ENCODE measurements at places on chromosomes 12 and 14.

GRCh38 chr12:8045952-8046944, 13.7 kb downstream of the FOXJ2 start:
- peak; percentile 72 for DNase-seq

DNA sequence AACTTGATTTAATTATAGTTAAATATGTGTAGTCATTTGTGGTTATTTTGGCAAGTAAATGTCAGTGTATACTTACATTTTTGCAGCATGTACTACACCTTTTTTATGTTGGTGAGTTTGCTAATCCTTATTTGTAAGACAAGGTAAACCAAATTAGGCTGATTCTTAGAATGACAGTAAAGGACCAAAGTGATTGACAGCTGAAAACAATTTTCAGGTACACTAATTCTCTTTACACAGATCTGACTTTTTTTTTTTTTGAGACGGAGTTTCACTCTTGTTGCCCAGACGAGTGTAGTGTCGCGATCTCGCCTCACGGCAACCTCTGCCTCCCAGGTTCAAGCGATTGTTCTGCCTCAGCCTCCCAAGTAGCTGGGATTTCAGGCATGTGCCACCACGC, 8.4 kb downstream of the SLC25A3 start:
- DNase-seq = no peak

DNA sequence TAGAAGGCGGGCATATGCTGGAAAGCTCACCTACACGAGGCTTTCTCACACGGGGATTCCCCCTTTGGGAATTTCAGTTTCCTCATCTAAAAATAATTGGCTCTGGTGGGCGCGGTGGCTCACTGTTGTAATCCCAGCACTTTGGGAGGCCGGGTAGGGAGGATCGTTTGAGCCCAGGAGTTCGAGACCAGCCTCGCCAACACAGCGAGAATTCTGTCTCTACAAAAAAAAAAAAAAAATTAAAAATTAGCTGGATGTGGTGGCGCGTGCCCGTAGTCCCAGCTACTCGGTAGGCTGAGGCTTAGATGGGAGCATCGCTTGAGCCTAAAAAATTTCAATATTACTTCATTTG, 400 bp upstream of the NDUFA12 start:
- DNase-seq = no peak

DNA sequence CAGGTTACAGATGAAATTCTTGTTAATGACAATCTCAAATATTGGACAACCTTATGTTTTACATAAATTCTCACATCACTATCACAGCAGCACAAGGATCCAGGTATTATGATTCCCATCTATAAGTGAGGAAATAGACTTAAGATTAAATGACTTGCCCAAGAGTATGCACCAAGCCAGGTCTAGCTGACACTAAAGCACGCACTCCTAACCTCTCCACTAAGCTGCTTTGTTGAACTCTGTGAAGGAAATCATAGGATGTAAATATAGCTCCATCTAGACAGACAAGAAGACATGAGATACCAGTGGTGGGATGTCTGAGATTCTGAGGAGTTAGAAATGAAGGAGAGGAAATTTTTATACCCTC, 87.9 kb downstream of the PHLDA1 start:
- no peak for DNase-seq

DNA sequence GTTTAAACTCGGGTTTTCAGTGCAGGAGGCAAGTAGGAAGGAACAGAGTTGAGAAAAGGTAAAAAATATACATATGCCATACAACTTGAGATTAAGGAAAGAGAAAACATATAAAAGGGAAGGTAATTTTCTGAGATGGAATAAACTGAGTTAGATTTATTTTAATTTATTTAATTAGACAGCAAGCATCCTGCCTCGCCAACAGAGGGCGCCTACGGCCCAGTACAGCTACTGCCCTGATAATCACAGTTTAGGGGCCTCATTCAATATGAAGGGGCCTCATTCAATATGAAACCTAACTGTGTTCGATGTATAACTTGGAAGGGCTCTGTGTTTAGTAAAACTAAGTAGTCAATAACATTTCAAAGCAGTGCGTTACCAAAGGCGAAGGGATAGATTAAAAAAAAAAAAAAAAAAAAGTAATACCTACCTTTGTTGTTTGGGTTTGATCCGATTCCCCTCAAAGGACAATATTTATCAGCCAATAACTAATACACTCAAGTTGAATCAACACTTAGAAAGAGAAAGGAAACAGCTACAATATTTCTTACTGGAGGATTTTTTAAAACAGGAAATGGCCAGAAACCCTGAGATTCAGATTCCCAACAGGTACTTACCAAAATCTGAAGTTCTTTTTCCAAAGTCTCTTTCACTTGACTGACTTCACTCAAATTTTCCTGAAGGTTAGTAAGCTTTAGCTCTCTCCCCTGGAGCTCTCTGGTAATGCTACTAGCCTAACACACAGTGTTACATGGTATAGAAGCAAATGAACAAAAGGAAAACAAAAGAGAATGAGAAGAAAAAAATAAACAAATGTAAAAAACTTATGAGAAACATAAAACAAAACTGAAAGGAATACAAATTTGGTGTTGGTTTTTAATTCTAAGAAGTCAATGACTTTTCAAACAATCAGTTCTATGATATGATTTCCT, 70.0 kb upstream of the VPS33A start:
- peak; percentile 13 for DNase-seq

- DNase-seq = peak; percentile 33
Observed at GRCh38 chr12:122356192-122356635, 66.3 kb downstream of the CLIP1 start.

DNA sequence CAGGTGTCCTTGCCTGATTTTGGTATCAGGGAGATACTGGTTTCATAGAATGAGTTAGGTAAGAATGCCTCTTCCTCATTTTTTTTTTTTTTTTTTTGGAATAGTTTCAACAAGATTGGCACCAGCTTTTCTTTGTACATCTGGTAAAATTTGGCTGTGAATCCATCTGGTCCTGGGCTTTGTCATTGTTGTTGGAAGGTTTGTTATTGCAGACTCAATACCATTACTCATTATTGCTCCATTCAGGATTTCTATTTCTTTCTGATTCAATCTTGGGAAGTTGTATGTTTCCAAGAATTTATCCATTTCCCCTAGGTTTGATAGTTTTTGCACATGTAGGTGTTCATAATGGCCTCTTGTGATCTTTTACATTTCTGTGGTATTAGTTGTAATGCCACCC, 126.0 kb upstream of the KITLG start:
- DNase-seq = no peak

DNA sequence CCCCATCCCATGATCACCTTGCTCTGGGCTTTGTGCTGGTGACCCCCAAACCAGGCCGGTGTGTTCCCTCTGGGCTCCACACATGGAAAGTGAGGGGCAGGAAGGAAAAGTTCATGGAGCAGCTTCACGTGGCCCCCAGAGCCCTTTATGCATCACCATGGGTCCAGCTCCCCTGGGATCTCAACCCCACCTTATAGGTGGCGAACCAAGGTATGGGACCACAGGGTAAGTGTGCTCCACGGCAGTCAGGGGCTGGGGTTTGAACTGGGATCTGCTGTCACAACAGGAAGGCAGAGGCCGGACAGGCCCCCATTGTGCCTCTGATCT, 7.4 kb upstream of the BEGAIN start:
- no peak for DNase-seq

- DNase-seq = no peak
Observed at GRCh38 chr12:26255893-26256645, 60.7 kb downstream of the SSPN start.

- no peak for DNase-seq
Observed at GRCh38 chr12:26535826-26536225, 297.2 kb downstream of the ITPR2 start.

- DNase-seq = no peak
Observed at GRCh38 chr12:79451978-79452377, 238.8 kb downstream of the PAWR start.

GRCh38 chr14:58160561-58160960, 8.5 kb upstream of the ARMH4 start:
- no peak for DNase-seq

GRCh38 chr12:89827592-89827991, 119.0 kb upstream of the ATP2B1 start:
- DNase-seq = no peak
